ENCODE measurements at places on chromosomes 13 and 19. TPM values are rescaled to one million over a fixed set of nuclear protein-coding genes. Genes with fewer than 3 reads are reported as not detected.

- no peaks in the 10 kb centered on the region for H3K4me1 ChIP-seq
- no peak overlapping the region for H3K4me3 ChIP-seq
- H3K36me3 ChIP-seq, result no peaks in the 10 kb centered on the region
Observed at GRCh38 chr13:95254339-95254738, 46.9 kb downstream of the ABCC4 start.

DNA sequence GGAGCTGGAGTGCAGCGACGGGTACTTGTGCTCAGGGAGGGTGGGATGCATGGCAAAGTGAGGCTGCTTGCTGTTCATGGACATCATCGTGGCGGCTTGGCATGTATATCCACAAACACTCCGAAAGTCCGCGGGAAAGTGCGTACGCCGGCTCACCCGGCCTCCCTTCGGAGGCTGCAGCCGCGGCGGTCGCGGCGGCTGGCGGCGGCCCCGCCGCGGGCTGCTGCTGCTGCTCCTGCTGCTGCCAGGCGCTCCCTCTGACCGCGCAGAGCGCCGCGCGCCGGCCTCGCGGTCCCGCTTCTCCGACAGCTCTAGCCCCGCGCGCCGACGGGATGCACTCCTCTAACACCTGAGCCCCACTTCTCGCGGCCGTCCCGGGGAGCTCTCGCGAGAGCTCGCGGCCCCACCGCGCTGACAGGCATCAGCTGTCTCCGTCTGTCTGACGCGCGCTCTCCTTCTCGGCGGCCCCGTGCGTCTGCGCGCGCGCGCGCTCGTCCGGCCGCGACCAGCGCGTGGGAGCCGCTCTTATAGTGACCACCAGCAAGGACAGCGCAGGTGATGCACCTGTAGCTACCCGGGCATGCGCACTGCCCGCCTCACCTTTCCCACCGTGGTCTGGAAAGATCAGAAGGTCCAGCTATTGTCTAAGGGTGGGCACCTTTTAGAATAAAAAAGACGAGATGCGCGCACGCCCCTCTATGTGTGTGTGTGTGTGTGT is at the start of gene POU4F1:
Gene POU4F1, minus strand, starts transcription at position 313 of the 718 bp plus-strand sequence. Its CDS starts 226 bp downstream, at position 87.
- H3K36me3 ChIP-seq, result no peaks in the 10 kb centered on the region
- DNase-seq, result no peak
- no peak within 1 kb of the TSS for H3K27ac ChIP-seq
- peaks cover 16% of the 10 kb centered on the region for H3K4me1 ChIP-seq
- peak within 1 kb of the TSS; percentile 56 for H3K4me3 ChIP-seq

The PGPEP1 gene
- total RNA-seq, result 14.8 TPM

The ZNF497 gene
- total RNA-seq, result not detected

The CNOT3 gene
- total RNA-seq, result 69.1 TPM
